ENCODE measurements at places on chromosomes 13 and 19.

DNA sequence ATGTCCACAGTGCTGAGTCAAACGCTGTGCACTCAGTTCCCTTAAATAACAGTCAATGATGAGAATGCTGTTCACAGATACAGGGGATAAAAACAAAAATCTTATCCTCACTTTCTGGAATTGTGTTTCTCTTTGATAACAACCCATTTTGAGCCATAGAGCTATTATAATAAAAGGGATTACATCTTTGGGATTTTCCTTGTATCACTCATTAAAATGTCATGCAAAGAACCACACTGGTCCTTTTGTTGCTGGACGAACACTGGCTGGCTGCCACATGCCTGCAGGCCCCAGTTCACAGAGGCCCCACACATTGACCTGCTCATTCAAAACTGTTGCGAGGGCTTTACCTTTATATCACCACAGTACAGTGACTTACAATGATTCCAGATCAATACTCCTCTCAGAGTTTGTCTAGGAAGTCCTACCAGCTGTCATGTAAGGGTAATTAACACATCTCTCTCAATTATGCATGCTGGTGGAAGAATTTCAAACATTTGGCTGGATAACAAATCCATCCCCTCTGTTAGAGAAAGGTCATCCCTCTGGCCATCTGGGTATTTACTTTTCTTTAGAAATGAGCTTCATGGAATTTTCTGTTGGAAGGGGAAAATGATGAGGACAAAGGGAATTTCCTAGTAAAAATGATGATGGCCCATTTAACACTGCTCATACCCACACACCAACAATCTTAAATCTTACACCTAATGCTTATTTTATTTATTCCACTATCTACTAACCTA lies 85.9 kb downstream of the MBNL2 start:
- DNase-seq, result no peak

DNA sequence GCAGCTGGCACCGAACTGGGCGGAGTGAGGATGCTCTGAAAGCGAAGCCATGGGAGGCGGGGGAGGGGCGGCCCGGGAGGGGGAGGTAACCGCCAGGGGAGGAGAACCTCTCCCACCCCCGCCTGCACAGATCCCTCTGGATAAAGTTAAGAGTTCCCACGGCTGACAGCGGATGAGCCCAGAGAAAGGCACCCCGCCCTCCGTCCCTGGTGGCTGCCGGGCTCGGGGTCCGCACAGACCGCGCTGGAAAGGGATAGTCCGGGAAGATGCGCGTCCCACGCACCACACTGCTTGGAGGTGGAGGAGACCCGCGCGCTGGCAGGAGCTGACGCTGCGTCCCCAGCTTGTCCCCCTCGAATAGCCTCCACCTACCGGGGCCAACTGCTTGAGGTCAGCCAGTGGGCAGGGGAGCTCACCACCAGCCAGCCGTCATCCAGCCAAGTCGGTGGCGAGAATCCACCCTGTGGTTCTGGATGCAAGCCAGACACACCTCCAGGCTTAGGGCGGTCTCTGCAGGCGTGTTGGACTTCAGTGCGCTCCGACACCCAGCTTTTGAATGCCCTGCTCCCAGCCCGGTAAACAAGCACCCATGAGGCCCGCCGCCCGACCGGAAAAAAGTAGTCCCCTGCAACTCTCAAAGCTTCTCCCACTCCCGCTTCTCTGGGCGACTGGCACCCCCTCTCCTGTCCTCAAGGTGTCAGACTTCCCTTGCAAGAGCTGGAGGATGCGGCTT lies at the start of gene TRPC4:
Gene TRPC4, minus strand, starts transcription at position 17 of the 733 bp plus-strand sequence. CDS start 86,439 bp downstream, outside the sequence.
- DNase-seq, result peak; percentile 7

DNA sequence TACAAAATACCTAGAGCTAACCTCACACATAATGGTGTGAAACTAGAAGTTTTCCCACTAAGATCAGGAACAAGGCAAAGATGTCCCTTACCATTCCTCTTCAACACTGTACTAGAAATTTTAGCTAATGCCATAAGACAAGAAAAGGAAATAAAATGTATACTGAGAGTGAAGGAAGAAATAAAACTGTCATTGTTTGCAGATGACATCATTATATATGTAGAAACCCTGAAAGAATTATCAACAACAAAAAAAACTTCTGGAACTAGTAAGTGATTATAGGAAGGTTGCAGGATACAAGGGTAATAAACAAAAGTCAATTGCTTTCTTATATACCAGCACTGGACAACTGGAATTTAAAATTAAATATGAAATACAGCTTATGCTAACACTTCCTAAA lies 93.7 kb downstream of the TNFSF11 start:
- DNase-seq, result no peak

- DNase-seq, result no peak
Observed at GRCh38 chr13:92260363-92260762, 861.9 kb downstream of the GPC5 start.

GRCh38 chr13:58080806-58081205 lies 449.3 kb downstream of the PCDH17 start:
- DNase-seq, result no peak

DNA sequence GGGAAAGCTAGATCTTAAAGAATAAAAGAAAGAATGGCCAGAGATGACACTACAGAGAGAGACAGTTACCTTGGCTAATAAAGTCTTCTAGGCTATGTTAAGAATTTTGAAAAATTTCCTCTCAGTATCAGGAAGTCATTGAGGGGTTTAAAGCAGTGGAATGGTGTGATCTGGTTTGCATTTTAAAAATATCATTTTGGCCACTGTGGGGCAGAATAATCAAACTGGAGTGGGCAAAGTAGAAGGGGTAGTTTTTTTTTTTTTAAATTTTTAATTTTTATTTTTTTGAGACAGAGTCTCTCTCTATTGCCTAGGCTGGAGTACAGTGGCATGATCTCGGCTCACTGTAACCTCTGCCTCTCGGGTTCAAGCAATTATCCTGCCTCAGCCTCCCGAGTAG lies 4.4 kb upstream of the CNMD start:
- no peak for DNase-seq

DNA sequence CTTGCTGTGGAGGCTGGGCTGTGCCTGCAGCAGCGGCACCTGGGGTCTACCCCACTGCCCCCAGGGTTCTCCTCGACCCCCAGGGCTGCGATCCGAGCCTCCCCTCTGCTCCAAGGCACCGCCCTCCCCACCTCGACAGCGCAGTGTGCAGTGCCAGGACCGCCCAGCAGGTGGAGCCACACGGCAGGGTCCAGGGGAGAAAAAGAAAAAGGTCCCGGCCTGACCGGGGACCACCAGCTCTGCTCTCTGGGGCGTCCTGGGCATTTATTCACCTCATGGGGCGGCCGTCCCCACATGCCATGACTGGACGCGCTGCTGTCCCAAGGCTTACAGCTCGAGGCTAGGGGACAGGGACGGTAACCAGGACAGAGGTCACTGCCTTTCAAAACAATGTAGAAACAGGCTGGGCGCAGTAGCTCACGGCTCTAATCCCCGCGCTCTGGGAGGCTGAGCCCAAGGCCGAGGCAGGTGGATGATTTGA lies 10.6 kb downstream of the REXO1 start:
- no peak for DNase-seq

- DNase-seq, result no peak
Observed at GRCh38 chr19:3766520-3766919, 4.0 kb downstream of the MRPL54 start.

DNA sequence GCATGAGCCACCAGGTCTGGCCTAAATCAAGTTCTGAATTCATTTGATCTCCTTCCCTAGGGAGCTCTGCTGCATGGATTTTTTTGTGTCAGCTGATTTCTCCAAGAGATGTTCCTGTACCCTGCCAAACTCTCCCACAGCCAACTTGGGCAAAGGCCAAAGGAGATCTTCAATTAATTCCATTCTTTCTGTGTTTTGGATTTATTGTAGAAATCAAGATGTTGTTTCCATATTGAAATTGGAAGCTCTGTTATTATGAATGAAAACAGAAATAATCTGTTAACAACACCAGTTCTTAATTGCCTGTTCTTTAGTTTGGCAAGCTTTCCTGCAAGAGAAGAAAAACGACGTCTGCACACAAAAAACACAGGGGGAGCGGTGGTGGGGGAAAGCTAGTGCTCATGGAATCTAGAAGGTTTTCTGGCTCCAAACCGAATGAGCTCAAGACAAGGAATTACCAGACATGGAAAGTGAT lies 86.5 kb upstream of the ABCC4 start:
- no peak for DNase-seq

GRCh38 chr13:79528356-79528755 lies 47.4 kb downstream of the NDFIP2 start:
- DNase-seq, result no peak

- no peak for DNase-seq
Observed at GRCh38 chr19:29497686-29498436, 27.9 kb upstream of the VSTM2B start.

DNA sequence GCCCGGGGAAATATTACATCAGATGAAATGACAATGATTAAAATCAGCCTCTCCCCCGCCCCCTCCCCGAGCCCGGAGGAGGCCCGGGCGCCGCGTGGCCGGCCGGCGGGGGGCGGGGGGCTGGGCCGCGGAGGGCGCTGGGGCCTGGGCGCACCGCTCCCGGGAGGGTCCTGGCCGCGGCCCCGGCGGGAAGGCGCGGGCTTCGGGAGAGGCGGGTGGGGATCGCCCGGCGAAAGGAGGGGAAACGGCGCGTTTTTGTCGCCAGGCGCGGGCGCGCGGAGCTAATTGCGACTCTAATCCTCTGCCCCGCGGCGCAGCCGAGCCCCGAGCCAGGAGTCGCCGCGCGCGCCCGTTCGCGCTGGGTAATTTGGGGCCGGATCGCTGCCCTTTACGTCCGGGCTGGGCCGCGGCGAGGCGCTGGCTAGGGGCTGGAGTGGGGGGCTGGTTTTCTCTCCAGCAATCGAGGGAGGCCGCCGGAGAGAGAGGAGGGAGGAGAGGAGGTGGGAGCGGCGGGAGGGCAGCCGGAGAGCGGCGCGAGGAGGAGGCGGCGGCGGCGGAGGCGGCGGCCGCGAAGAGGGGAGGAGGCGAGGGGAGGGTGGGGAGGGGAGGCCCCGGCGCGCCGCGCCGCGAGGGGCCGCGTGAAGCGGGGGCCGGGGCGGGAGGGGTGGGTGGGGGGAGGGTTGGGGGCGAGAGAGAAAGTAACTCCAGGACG lies at the start of gene KCTD15:
Gene KCTD15, plus strand, starts transcription at position 707 of the 712 bp plus-strand sequence. CDS start 3,585 bp downstream, outside the sequence.
- DNase-seq, result no peak

DNA sequence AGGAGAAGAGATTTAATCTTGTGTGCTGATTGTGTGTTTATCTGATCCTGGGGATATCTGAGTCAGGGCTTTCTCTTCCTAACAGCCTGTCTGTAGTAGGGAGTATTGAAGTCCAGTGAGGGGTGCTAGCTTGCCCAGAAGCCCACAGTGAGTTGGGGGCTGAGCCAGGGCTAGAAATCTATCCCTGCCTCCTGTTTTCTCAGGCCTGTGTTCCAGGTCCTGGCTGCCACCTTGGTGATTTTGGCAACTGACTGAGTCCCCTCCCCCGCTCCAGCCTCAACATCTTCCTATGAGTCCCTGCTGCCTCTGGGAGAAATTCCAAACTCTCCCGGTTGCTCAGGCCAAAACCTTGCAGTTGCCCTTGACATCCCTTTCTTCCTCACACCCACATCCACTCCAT lies 7.7 kb upstream of the NOVA2 start:
- DNase-seq, result no peak

DNA sequence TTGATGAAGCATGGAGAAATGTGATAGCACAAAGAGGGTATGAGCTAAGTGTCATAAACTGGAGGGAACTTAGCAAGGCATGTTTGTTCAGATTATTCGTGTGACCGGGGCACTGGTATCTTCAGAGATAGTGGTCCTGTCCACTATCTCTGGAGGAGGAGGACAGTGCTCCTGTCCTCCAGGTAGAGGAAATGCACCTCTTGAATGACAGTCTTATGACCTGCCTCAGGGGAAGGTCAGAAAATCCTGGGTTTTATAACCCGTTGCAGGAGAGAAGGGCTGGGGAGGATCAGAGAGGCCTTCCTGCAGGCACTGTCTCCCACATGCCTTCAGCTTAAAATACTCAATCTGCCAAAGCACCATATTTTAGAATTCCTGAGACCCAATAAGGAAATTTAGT lies 213.5 kb upstream of the UBL3 start:
- DNase-seq, result no peak

DNA sequence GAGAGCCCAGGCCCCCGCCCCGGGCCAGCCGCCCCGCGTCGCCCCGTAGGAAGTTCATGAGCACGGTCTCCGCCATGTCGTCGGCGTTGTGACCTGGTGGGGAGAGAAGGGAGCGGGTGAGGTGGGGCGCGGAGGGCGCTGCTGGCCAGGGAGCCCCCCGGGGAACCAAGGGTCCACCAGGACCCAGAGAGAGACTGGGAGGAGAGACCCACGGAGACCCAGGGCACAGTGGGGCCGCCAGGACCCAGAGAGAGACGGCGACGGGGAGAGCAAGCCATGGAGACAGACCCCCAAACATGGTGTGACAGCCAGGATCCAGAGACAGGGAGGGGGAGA lies 9.2 kb downstream of the CTU1 start:
- no peak for DNase-seq

DNA sequence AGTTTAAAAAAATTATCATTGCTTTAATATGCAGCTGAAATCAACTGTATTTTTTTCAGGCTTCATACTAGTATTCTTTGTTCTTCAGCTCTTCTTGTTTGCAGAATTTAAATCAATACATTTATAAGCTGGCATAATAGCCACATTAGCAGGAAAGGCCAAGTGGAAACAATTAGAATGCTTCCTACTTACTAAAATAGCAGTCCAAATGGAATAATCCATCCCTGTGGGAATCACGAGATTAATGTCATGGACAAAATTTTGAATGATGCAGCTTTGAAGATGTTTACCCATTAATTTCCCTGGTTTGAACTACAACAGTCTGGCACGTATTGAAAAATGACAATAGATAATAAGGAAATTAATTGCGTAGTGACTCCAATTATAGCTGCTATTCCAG lies 2650.8 kb downstream of the PCDH9 start:
- DNase-seq, result no peak

DNA sequence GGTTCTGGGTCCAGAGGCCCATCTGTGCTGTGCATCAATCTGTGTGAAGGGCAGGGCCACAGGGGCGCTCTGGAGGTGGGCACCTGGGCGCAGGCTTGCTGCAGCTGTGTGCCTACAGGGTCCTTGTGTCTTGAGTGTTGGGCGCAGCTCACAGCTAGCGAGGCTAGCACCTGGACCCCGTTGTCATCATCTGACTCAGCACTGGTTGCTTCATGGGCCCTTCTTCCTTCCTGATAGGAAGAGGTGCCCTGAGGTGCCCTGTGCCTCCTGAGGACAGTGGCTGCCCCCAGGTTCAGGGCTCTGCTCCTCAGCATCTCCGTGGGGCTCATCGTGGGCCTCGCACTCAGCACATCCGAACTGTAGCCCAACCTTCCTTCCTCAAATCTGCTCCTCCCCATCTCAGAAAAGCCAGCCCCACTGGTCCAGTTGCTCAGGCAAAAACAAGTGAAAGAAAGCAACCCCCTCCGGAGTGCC lies 54.8 kb downstream of the GATAD2A start:
- DNase-seq, result no peak

- DNase-seq, result no peak
Observed at GRCh38 chr13:33119856-33120543, 103.8 kb downstream of the KL start.

GRCh38 chr13:99859178-99860177 lies 112.1 kb downstream of the ZIC5 start:
- no peak for DNase-seq

- DNase-seq, result no peak
Observed at GRCh38 chr13:46377554-46377953, 9.5 kb downstream of the RUBCNL start.

- no peak for DNase-seq
Observed at GRCh38 chr19:38079926-38080380, 144.1 kb downstream of the DPF1 start.

All from NCI-H1436 treated with DMSO at 0.1 percent for 48 hours (cell line).